ENCODE measurements at places on chromosomes 2 and 18.

- no peak for DNase-seq
These were observed 3.3 kb downstream of the BOK start for GRCh38 chr2:241561832-241562231.

DNA sequence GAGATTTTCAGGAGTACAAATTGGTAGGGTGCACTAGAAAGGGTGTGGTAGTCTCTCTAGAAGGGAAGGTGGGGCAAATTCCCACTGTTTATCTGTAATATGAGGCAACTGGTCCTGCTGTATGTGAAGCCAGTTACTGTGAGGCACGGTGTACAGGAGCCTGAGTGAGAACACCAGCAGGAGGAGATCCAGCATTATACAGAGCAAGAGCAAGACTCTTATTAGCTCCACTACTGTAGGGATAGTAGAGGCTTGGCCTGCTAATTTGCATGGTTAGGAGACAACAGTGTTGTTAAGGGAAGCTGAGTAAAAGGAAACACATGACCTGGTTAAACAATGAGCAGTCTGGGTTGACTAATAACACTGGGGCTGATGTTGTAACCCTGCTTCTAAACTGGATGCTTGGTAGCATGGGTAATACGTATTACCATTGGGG is 76.3 kb upstream of the WDSUB1 start:
- DNase-seq = no peak

GRCh38 chr2:68653538-68653982 is 10.2 kb downstream of the PROKR1 start:
- DNase-seq = no peak

GRCh38 chr2:9596621-9597311 is 34.0 kb downstream of the YWHAQ start:
- DNase-seq = no peak

DNA sequence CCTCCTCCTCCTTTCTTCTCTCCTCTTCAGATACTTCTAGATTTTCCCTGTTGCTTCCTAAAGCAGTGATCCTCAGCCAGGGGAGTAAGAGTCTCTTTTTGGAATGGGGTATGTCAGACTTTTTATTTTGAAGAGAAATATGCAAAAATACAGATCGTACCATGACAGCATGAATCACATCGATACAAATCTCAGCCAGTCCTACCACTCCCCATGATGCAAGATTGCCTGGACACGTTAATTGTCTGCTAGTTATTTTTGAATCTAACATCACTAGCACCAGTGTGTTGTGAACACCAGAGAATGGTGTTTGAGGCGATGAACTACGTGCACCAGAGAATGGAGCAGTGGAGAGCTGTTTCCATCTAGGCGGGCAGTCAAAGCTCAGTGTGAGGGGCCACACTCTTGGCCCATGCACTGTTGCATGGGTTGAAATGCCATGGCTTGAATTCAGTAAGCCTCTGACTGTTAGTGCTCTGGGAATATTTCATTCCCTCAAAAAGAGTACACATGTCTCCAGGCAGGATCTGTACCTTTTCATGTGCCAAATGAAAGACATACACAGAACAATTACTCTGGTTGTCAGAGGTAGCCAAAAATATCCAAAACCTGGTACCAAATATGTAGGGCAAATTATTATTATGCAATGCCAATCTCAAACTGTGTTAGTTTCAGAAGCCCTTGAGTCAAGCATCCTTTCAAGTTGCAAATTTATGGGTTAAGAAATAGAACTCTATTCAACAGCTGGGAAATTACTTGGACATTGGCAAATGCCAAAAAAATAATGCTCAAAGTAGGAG is 46.3 kb upstream of the RALBP1 start:
- no peak for DNase-seq

DNA sequence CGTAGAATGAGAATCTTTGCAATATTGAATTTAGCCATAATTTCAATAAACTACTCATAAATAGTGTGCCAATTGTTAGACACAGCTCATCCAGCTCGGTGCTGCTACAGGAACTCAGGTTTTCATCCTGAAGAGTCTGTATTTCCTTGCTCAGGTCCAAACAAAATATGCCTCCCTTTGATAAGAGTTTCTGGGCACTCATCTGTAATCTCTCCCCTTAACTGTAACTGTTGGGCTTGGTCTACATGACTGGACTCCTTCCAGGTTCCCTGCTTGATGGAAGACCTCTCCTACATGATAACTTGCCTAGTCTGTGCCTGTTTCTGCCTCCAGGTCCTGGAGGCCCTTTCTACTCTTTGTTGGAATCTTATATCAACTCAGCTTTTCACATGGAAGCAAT is 57.9 kb downstream of the GCA start:
- DNase-seq = no peak

GRCh38 chr2:169714699-169715098 is 18.9 kb upstream of the KLHL23 start:
- DNase-seq = no peak

GRCh38 chr2:151673016-151673415 is 61.3 kb downstream of the NEB start:
- no peak for DNase-seq

DNA sequence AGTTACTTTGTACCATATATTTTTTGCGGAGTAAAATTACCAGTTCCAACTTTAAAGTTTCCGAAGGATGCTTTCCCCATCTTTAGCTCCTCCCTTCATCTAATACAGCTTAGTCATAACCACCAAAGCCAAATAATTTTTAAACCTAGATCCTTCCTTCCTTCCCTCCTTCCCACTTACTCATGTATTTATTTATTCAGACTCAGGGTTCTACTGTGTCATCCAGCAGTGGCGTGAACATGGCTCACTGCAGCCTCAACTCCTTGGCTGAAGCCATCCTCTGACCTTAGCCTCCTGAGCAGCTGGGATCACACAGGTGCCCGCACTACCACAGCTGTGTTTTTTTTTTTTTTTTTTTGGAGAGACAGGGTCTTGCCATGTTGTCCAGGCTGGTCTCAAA is 4.4 kb downstream of the LPIN2 start:
- DNase-seq = no peak

GRCh38 chr2:235591921-235592320 is 98.1 kb downstream of the AGAP1 start:
- no peak for DNase-seq

DNA sequence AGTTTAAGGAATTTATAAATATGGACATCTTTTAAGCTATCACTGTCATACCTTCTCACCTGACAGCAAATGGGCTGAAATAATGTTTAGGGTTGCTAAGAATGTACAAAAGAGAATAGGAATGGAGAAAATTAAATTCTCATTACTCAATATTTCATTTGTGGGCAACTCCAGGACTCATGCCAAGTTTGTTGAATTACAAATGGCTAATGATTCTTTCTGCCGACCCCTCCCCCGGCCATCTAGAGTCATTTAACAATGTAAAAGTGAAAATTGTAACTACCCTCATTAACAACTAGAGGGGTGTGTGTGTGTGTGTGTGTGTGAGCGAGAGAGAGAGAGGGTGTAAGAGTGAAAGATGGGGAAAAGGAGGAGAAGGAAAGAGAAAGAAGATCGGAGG is 708.5 kb upstream of the FAM98A start:
- no peak for DNase-seq

GRCh38 chr2:226159875-226160479 is 639.6 kb downstream of the IRS1 start:
- no peak for DNase-seq

DNA sequence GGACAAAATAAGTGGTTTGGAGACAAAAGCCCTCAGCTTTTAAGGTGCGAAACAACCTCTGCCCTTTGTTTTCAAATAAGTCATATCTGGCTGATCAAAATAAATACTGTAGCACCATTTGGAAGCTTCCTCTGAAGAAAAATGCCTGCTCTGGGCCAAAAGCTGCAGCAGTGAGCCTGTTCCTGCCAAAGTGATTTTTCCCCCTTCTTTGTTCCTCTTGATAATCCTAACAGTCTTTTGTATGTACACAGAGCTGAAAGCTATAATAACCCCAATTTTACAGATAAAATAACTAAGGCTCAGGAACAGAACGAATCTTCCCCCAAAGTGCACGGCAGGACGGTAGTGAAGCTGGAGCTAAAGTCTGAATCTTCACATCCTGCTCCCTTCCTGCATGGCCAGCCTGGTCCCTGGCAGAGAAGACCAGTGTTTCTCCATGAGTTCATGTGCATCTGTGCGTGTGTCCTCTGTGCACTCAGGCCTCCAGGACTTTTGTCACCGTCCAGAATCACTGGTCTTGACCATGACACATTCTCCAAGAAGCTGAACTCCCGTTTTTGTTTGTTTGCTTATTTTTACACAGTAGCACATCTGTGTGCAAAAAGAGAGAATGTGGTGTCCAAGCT is 2114.1 kb upstream of the PIK3C3 start:
- DNase-seq = no peak

DNA sequence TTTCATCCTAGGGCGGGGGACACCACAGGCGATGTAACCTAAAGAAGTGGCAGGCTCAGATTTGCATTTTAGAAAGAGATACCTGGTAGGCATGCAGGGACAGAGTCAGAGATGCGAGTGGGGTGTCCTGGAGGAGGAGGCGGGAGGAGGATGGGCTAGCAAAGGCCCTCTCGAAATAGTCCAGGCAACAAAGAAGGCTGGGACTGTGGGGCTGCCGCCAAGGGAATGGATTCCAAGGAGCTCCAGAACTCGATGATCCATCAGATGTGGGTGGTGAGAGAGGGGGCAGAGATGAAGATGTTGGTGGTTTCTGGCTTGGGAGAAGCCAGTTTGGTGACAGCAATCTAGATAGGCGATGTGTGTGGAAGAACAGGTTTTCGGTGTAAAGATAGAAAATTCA is 12.5 kb upstream of the INPP5D start:
- DNase-seq = no peak

DNA sequence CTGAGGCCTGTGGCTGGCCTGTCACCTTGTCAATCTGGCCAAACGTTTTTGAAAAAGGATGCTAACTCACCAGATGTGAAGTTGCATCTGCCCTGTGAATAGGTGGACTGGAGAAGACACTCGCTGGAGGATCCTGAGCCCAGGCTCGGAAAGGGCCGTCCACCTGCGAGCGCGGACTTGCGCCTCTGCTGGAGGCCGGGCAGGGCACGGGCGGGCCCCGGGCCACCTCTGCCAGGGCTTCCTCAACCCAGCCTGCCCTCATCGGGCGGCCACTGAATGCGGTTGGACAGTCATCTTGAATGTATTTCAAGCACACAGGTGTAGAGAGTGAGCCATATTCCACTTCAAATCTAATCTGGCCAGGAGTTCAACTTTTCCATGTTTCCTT is 83.9 kb downstream of the FAM210A start:
- no peak for DNase-seq

DNA sequence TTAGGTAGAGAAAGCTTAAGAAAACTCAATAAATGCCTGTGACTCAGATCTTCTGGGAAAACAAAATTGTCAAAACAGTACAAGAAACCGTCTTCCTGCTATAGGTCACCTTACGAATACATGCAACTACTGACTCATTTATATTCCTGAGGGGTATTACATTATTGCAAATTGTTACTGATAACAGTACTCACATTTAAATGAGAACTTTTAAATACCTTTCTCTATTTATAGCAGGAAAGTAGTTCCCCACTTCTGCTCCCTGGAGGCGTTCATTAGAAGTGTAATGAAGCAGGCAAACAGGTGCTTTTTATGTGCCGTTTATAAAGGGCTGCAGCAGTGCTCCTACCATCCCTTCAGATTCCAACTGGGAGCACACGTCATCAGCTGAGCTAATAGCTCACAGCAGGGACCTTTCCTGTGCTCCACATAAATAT is 65.1 kb upstream of the RPRM start:
- DNase-seq = no peak

- DNase-seq = no peak
These were observed 1155.6 kb downstream of the LRP1B start for GRCh38 chr2:140975237-140975636.

DNA sequence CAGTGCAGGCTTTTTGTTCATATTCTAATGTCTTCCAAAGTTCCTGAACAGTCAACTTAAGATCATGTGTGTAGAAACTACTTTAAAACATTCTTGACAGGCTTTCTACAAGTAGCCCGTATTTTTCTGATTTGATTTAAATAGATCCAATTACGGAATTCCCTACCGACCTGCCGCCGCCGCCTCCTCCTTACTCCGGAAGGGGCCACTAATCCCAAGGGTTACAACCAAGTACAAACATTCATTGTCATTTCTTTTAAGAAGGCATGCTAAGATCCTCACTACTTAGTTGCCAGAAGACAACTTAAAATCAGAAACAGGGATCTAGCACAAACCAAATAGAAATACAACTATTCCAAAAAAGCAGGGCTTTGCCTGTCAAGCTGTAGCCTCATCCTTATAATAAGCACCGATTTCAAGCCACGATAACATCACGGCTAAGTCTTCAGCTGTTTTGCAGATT is 784 bp downstream of the WDR33 start:
- DNase-seq = peak; percentile 40

DNA sequence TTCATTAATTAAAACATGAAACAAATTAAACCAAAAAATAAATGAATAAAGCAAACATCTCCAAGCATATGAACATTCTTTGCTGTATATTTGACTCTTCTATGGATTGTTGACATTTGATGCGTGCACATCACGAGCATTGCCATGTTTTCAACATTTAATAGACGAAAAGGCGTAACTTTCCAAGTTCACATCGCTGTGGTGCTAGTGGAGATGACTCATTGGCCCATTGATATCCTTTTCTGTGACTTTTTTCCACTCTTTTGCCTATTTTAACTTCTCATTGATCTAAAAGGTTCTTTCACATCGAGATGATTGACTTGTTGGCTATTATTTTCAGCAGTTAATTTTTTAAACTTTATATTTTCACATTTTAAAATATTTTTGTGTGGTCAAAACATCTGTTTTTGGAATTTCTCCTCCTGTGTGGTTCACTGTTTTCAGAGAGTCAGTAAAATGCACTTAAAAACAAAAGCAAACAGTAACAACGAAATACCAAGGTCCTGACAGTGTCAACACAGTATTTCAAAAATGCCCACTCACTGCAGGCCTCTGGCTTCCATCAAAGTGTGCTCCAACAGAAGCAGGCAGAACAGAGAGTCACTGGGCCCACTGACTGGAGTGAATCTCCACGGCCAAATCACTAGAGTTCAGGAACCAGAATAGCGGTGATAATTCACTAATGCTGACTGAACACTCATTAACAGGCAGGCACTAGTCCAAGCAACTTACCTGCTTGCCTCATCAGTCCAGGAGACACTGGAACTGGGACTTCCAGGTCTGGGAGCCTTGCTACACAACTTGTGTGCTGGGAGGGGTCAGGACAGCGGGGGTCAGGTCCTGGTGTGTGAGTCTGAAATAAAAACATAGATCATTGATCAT is 372.2 kb upstream of the SMIM21 start:
- DNase-seq = no peak

GRCh38 chr2:31142110-31142509 is 3.9 kb upstream of the GALNT14 start:
- no peak for DNase-seq

All from WERI-Rb-1 (cell line).